Temporal lobe (tissue), 4 donors: ENCODE measurements at places on chromosomes 2 and 18. TPM values are rescaled to one million over a fixed set of nuclear protein-coding genes. Genes with fewer than 3 reads are reported as not detected.

Gene EN1
- total RNA-seq: not detected

Gene REG1B
- not detected for total RNA-seq

Gene CABYR
- total RNA-seq: 13.0 TPM

Gene EMILIN1
- 3.7 TPM for total RNA-seq

Gene CNTNAP5
- total RNA-seq: 26.6 TPM

Gene UGT1A8
- not detected for total RNA-seq

Gene PHLPP1
- 17.0 TPM for total RNA-seq

Gene RTP5
- 5.2 TPM for total RNA-seq

Gene MBOAT2
- 88.3 TPM for total RNA-seq

Gene PTH2R
- 2.0 TPM for total RNA-seq

Gene NLRC4
- total RNA-seq: 0.49 TPM

Gene TUBB6
- total RNA-seq: 19.7 TPM

Gene METTL8
- 15.5 TPM for total RNA-seq

Gene CPLX4
- under 0.01 TPM for total RNA-seq

Gene NYAP2
- 12.5 TPM for total RNA-seq

Gene SLC9A4
- total RNA-seq: 0.25 TPM

Gene PTPRN
- total RNA-seq: 32.7 TPM

Gene SCN7A
- total RNA-seq: 0.98 TPM

Gene ACTG2
- total RNA-seq: 0.98 TPM

Gene TPO
- not detected for total RNA-seq

Gene OSGEPL1
- total RNA-seq: 13.3 TPM

Gene NEU4
- 1.5 TPM for total RNA-seq

Gene ERICH2
- total RNA-seq: not detected

Gene ANKRD23
- total RNA-seq: 5.2 TPM

Gene ALPP
- not detected for total RNA-seq
